ENCODE measurements at places on chromosomes 2 and 18. TPM values are rescaled to one million over a fixed set of nuclear protein-coding genes. Genes with fewer than 3 reads are reported as not detected.

DNA sequence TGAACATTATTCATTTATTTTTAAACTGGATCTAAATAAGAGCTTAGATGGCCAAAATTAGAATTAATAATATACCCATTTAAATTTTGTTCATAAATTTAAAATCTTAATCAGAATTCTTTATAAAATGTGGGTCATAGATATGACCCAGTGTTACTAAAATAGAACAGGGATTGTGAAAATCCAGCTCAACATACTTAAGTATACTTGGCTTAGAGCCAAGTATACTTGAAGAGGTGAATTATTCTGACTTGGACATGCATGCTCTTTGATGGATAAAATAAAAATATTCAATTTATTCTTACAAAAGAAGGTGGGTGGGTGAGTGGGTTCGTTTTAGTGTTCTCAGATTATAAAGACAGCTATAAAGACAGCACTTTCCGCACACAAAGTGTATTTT lies 70.7 kb downstream of the SPOPL start:
- DNase-seq, result no peak

- no peak for DNase-seq
These were observed 92.5 kb upstream of the MAP2 start for GRCh38 chr2:209331291-209331844.

DNA sequence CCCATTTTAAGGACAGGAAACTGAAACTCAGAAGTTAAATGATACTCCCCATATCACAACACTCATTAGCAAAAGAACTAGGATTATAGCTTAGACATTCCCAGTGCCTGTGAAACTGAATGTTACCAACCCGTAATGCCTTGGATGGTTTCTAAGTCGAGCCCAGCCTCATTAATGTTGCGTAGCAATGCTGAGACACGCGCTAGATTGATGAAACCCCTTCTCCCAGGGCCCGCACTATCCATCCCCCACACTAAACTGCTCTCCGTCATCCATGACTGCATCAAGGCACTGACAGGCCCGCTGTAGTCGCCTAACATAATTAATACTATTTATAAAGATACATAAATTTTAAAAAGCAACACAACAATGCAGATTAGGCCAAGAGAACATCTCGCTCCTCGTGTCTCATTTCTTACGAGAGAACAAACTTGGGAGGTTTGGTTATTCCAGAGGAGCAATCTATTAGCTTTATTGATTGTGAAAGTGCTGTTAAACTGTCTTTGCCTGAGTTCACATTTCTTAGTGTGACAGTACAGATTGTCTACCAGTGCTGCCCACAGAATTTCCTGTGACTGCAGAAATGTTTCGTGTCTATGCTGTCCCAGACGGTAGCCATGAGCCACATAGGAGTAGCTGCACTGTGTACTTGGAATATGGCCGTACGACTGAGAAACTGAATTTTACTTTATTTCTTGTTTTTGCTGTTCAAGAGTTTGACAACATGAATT lies 312.2 kb upstream of the RAB12 start:
- no peak for DNase-seq

DNA sequence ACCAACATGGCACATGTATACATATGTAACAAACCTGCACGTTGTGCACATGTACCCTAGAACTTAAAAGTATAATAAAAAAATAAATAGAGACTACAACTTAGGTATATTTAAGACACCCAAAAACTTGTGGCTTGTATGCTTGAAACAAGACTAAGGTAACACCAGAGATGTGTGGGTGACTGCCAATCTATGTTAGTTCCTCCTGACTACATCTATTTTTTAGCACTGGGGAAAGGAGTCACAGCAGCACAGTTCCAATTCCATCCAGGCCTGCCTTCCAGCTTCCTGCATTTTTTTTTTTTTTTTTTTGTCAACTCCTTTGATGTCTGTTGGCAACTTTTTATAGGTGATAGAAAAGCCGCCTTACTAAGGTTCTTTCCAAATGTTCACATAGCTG lies 18.2 kb downstream of the C2orf69 start:
- no peak for DNase-seq

DNA sequence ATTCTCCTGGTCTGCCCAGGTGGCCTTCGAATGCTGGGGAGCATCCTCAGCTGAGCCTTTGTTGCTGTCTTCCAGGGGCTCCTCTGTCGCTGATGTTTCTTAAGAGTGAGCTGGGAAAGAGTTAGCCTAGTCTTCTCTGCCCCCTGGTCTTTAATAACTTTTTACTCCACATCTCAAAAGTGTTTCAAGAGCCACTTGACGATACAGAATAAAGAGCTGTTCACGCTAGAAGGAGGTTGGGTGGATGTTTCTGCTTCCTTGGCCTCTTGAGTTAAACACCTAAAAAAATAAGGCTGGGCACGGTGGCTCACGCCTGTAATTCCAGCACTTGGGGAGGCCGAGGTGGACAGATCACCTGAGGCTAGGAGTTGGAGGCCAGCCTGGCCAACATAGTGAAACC lies 2.8 kb upstream of the BUB1 start:
- no peak for DNase-seq

- DNase-seq, result no peak
These were observed 792.7 kb downstream of the RNF144A start for GRCh38 chr2:7709907-7710306.

- no peak for DNase-seq
These were observed 95.7 kb downstream of the FAM161A start for GRCh38 chr2:61758159-61758558.

DNA sequence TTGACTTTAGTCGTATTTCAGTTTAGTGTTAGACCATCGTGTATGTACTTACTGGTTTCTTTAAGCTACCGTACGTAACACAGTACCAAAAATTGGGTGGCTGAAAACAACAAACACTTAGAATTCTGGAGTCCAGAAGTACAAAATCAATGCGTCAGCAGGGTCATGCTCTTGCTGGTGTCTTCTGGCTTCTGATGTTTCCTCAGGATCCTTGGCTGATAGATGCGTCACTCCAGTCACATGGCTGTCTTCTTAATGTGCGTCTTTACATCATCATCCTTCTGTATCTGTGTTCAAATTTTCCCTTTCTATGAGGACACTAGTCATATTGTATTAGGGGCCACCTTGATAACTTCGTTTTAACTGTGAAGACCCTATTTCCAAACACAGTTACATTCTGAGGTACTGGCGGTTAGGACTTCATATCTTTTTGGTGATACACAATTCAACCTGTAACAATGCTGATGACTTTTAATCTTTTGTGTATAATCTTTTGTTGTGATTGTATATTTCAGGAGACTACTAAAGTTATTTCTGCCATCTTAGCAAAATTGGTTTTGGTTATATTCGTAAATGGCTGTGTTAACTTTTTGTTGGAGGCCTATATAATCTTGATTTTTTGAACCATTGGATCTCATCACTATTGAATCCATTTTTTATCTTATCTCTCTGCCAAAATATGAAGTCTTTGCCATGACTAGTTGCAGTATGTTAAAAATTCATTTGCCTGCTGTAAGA lies 25.4 kb downstream of the ACTR3 start:
- DNase-seq, result no peak

GRCh38 chr2:96121414-96121813 lies 5.0 kb upstream of the ADRA2B start:
- no peak for DNase-seq

DNA sequence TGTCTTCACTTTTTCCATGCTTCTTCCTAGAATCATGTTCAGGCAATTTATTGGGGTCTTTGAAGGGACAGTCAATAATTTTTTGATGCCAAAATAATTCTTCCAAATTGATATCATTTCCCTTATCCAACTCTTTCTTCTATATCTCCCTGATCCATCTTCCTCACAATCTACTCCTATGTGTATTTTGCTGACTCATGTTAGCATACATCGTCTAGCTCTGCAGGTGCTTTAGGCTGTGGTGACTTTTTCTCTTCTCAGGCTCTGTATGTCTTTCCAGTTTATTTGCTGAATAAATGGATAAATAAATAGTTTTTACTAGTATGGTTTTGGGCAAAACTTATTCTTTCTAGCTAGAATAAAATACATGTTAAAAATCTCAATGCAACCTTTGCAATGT lies 1650.9 kb upstream of the TMEFF2 start:
- DNase-seq, result no peak

- no peak for DNase-seq
These were observed 410.3 kb downstream of the LRP1B start for GRCh38 chr2:141720476-141720875.

- DNase-seq, result no peak
These were observed 16.1 kb downstream of the MTX2 start for GRCh38 chr2:176285321-176285720.

GRCh38 chr2:134610871-134611270 lies 107.9 kb downstream of the TMEM163 start:
- DNase-seq, result no peak

Gene NR4A2
- total RNA-seq, result 14.8 TPM

Gene IL1R1
- 0.41 TPM for total RNA-seq

Measured in activated CD8-positive, alpha-beta memory T cell treated with anti-CD3 and anti-CD28 coated beads, Interleukin-2, amount 10 ng/mL, durations not matched to agents 7 days and 5 days (primary cell).